ENCODE measurements at places on chromosomes 13 and 19.

DNA sequence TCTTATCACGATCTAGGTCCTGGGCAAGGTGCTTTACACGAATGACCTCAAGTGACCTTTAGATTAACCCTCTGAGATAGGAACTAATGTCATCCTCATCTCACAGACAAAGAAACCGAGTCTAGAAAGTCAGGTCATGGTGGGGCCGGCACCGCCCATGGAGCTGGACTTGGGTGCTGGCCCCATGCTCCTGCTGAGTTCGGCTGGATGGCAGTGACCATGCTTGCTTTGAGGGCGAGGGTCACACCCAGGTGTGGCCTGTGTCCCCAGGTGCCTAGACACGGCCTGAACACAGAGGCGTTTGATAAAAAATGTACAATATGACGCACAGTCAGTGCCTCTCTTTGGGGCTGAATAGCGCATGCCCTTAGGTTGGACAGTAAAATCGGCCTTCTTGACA, 26.8 kb downstream of the COL4A2 start:
- DNase-seq = no peak
- no peak overlapping the region for H3K4me3 ChIP-seq
- H3K4me1 ChIP-seq = no peaks in the 10 kb centered on the region

- no peaks in the 10 kb centered on the region for H3K27me3 ChIP-seq
- no peak overlapping the region for H3K4me3 ChIP-seq
- H3K27ac ChIP-seq = no peak overlapping the region
- no peak for DNase-seq
- peaks cover 23% of the 10 kb centered on the region for H3K4me1 ChIP-seq
These were observed 2.8 kb upstream of the USF2 start for GRCh38 chr19:35265900-35266519.

- H3K27ac ChIP-seq = no peak overlapping the region
- H3K4me1 ChIP-seq = no peaks in the 10 kb centered on the region
- no peaks in the 10 kb centered on the region for H3K36me3 ChIP-seq
- no peak overlapping the region for H3K4me3 ChIP-seq
- no peak for DNase-seq
- no peaks in the 10 kb centered on the region for H3K27me3 ChIP-seq
These were observed 99.2 kb upstream of the KLF5 start for GRCh38 chr13:72959643-72960042.

- H3K4me1 ChIP-seq = no peaks in the 10 kb centered on the region
- no peak overlapping the region for H3K4me3 ChIP-seq
- no peaks in the 10 kb centered on the region for H3K36me3 ChIP-seq
- no peaks in the 10 kb centered on the region for H3K27me3 ChIP-seq
- H3K27ac ChIP-seq = no peak overlapping the region
These were observed 86.3 kb upstream of the SLC15A1 start for GRCh38 chr13:98838776-98839175.

GRCh38 chr19:3065675-3066357, 3.5 kb upstream of the TLE5 start:
- H3K27me3 ChIP-seq = no peaks in the 10 kb centered on the region
- peaks cover 3% of the 10 kb centered on the region for H3K36me3 ChIP-seq
- no peak for DNase-seq
- no peak overlapping the region for H3K4me3 ChIP-seq

- no peak overlapping the region for H3K4me3 ChIP-seq
- H3K4me1 ChIP-seq = no peaks in the 10 kb centered on the region
- no peak for DNase-seq
- H3K27ac ChIP-seq = no peak overlapping the region
These were observed 435.2 kb upstream of the ZNF507 start for GRCh38 chr19:31910224-31910623.

DNA sequence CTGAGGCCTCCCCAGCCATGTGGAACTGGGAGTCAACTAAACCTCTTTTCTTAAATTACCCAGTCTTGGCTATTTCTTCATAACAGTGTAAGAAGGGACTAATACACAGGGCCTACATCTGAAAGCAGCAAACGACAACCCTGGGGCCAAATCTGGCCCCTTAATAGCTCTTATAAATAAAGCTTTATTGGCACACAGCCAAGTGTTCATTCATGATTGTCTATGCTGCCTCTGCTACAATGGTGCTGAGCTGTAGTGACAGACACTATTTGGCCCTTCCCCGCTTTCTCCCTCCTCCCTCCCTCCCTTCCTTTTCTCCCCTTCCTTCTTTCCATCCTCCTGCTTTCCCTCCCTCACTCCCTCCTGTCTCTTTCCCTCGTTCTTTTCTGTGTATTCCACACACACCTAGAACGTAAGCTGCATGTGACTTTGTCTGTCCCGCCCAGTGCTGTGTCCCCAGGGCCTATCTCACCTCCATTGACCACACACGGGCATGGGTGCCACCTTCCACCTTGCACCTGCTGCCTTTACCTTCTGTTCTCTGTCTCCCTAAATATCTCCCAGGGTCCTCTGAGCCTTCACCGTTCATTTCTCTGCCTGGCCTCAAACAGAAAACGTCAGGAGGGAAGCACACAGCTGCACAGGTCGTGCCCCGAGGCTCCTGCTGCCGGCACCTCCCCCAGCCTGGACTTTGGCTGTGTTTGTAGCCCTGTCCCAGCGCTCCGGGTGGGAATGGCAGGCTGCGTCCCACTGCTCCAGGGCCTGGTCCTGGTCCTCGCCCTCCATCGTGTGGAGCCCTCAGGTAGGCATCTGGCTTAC, at the start of gene PROZ:
TSS of gene PROZ (plus strand) at position 720 of the 819 bp plus-strand sequence. CDS start at position 733, 13 bp downstream.
- DNase-seq = no peak
- H3K27me3 ChIP-seq = no peaks in the 10 kb centered on the region
- no peaks in the 10 kb centered on the region for H3K36me3 ChIP-seq

GRCh38 chr13:49062297-49062896, 86.7 kb downstream of the FNDC3A start:
- no peak overlapping the region for H3K27ac ChIP-seq
- H3K36me3 ChIP-seq = no peaks in the 10 kb centered on the region
- no peaks in the 10 kb centered on the region for H3K27me3 ChIP-seq

DNA sequence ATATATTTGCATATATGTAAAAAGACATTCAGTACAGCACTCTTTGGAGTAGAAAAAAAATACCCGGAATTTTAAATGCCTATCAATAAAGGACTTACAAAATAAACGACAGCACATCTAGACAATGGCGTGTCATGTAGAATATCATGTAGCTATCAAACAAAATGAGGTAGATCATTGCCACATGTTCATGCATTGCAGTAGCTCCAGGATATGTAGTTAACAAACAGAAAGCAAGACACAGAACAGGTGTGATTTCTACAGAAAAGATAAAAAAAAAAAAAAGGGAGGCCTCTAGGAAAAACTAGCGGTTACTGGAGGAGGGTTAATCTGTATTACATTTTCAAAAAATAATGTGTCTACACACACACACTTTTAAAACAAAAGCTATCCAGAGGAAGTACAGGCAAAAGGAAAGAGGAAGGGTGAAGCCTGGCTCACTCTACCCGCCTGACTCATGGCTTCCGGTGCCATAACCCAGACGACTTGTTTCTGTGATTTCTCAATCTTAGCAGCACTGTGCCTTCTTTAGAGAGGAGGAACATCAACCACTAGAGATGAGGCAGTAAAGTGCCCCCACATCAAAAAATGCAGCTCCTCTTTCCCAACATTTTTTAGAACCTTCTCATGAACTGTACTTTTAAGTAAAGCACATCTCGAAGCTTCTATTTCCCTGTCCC, 6.9 kb downstream of the KCTD12 start:
- H3K27ac ChIP-seq = no peak overlapping the region
- H3K27me3 ChIP-seq = peaks cover 3% of the 10 kb centered on the region
- H3K4me1 ChIP-seq = peaks cover 17% of the 10 kb centered on the region

GRCh38 chr13:96822895-96823294, 171.4 kb downstream of the OXGR1 start:
- H3K36me3 ChIP-seq = no peaks in the 10 kb centered on the region
- H3K27ac ChIP-seq = no peak overlapping the region
- H3K27me3 ChIP-seq = no peaks in the 10 kb centered on the region

- no peaks in the 10 kb centered on the region for H3K27me3 ChIP-seq
- no peak for DNase-seq
- H3K27ac ChIP-seq = no peak overlapping the region
- H3K4me3 ChIP-seq = no peak overlapping the region
- H3K36me3 ChIP-seq = no peaks in the 10 kb centered on the region
These were observed 31.0 kb downstream of the SLAIN1 start for GRCh38 chr13:77728265-77729125.

DNA sequence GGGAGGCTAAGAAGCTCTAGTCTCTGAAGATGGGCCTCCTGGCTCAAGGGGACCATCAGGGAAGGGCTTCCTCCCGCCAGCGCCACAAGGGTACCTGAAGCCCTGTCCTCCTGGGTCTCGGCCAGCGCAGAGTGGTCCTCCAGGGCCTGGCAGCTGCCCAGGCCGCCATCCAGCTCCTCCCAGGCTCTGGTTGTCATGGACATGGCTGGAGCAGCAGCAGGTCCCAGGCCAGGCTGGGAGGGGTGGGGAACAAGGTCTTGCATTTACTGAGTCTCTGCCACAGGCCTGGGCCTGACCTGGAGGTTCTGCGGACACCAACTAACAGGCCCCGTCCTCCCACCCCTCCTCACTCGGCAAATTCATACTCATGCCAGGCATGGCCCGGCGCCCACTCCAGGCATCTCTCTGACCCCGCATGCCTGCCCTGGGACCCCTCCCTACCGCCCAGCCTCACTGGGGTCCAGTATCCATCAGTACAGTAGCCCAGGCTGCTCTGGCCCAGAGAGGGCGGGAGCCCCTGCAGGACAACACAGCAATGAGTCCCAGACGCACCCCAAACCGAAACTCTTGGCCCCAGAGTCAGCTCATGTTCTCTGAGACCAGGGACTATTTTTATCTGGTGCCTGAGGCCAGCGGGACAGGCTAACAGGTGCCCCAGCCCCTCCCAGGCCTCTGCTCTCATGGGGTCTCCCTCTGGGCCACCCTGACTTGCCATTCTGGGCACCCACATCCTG, 938 bp downstream of the JSRP1 start:
- H3K27ac ChIP-seq = no peak overlapping the region
- peaks cover 8% of the 10 kb centered on the region for H3K27me3 ChIP-seq
- no peak for DNase-seq
- H3K4me1 ChIP-seq = peaks cover 40% of the 10 kb centered on the region
- no peaks in the 10 kb centered on the region for H3K36me3 ChIP-seq

DNA sequence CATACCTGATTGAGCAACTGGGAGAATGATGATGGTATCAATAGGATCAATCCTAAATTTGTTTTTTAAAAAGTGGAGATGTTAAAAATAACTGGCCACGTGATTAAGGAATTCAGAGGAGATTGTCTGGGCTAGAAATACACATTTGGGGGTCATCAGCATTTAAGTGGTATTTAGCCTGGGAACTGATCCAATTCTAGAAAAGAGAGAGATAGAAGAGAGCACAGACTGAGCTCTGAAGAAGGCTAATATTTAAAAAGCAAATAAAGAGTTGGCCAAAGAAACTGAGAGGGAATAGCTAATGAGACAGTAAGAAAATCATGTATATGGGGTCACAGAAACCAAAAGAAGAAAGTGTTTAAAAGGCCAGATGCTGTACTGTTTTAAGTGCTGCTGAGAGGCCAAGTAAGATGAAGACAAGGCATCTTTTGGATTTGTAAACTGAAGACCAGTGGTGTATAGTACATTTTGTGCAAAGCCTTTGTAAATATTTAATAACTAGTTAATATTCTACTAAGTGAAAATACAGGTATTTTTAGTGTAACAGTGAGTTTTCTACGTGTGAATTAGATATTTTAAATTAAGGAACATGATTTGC, 40.2 kb downstream of the UBL3 start:
- no peaks in the 10 kb centered on the region for H3K27me3 ChIP-seq
- no peak overlapping the region for H3K4me3 ChIP-seq
- no peaks in the 10 kb centered on the region for H3K36me3 ChIP-seq
- no peak overlapping the region for H3K27ac ChIP-seq
- no peak for DNase-seq
- H3K4me1 ChIP-seq = peaks cover 11% of the 10 kb centered on the region

- peak overlapping the region; percentile 84 for H3K4me3 ChIP-seq
- peaks cover 45% of the 10 kb centered on the region for H3K36me3 ChIP-seq
- peaks cover 76% of the 10 kb centered on the region for H3K4me1 ChIP-seq
- peak overlapping the region; percentile 93 for H3K27ac ChIP-seq
- no peaks in the 10 kb centered on the region for H3K27me3 ChIP-seq
These were observed 1.3 kb downstream of the SAFB start for GRCh38 chr19:5624018-5624663.

GRCh38 chr19:52584736-52585440, 14.8 kb downstream of the ZNF701 start:
- no peak for DNase-seq
- no peaks in the 10 kb centered on the region for H3K27me3 ChIP-seq
- no peaks in the 10 kb centered on the region for H3K4me1 ChIP-seq
- H3K27ac ChIP-seq = no peak overlapping the region
- H3K4me3 ChIP-seq = no peak overlapping the region
- H3K36me3 ChIP-seq = peaks cover 33% of the 10 kb centered on the region

- no peaks in the 10 kb centered on the region for H3K27me3 ChIP-seq
- no peak for DNase-seq
- H3K36me3 ChIP-seq = no peaks in the 10 kb centered on the region
- no peak overlapping the region for H3K27ac ChIP-seq
These were observed 209.5 kb downstream of the DNAJC15 start for GRCh38 chr13:43232873-43233265.

DNA sequence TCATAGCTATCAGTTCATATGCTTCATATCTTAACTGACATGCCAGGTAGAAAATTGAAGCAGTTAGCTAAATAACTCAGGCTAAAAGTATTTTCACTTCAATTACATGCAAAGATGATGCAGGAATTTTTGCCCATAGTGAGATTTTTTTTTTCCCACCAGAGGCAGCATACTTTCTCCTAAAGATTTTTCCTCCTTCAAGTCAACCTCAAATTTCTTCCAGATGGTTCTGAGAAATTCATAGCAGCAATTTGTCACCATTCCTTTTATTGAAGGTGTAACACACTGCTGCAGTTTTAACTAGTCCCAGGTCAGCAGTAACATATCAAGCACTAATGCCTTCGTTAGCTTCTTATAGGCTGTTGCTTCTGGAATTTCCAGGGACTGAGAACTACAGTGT, 141.9 kb downstream of the SUCLA2 start:
- no peaks in the 10 kb centered on the region for H3K36me3 ChIP-seq
- H3K27me3 ChIP-seq = no peaks in the 10 kb centered on the region
- no peaks in the 10 kb centered on the region for H3K4me1 ChIP-seq

- H3K4me3 ChIP-seq = no peak overlapping the region
- no peak overlapping the region for H3K27ac ChIP-seq
- no peaks in the 10 kb centered on the region for H3K36me3 ChIP-seq
- no peaks in the 10 kb centered on the region for H3K4me1 ChIP-seq
These were observed 96.5 kb downstream of the KL start for GRCh38 chr13:33112766-33113165.

- no peak overlapping the region for H3K4me3 ChIP-seq
- H3K27ac ChIP-seq = no peak overlapping the region
- no peaks in the 10 kb centered on the region for H3K4me1 ChIP-seq
- no peaks in the 10 kb centered on the region for H3K27me3 ChIP-seq
These were observed 238.3 kb upstream of the MAB21L1 start for GRCh38 chr13:35714588-35715377.

DNA sequence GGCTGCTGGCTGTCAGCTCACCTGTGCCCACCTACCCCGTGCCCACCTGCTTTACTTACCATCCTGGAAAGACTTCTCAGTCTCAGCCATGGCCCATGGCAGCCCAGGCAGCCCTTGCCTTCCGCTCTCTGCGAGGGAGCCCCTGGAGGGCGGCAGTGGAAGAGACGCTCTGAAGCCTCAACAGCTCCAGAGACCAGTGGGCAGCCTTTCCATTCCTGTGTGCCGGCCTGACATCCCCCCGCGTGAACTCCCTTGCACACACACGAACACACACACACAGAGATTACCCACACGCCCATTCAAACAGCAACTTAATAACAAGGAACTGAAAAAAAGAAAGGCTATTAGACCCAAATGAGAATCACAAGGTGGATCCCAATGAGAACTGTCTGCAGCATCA, 14.2 kb upstream of the RASA3 start:
- H3K4me3 ChIP-seq = no peak overlapping the region
- no peaks in the 10 kb centered on the region for H3K27me3 ChIP-seq
- DNase-seq = no peak
- no peak overlapping the region for H3K27ac ChIP-seq

Measured in CD8-positive, alpha-beta memory T cell (primary cell).